Adipose tissue (tissue), 3 donors: ENCODE measurements at places on chromosomes 7 and 10. TPM values are rescaled to one million over a fixed set of nuclear protein-coding genes. Genes with fewer than 3 reads are reported as not detected.

The VENTX gene
- 0.28 TPM for polyA plus RNA-seq

The FRG2B gene
- not detected for polyA plus RNA-seq

The CLDN4 gene
- polyA plus RNA-seq, result 0.77 TPM

The EEPD1 gene
- 9.3 TPM for polyA plus RNA-seq

The PRSS2 gene
- polyA plus RNA-seq, result 49,551 TPM

The PRXL2A gene
- polyA plus RNA-seq, result 543 TPM

The ERVW-1 gene
- polyA plus RNA-seq, result not detected

The CNOT4 gene
- 7.6 TPM for polyA plus RNA-seq

The GHRHR gene
- polyA plus RNA-seq, result not detected

The LRMDA gene
- polyA plus RNA-seq, result 7.2 TPM

The TACR2 gene
- 0.34 TPM for polyA plus RNA-seq

The WEE2 gene
- polyA plus RNA-seq, result not detected

The RNF32 gene
- polyA plus RNA-seq, result 1.3 TPM

The MOGAT3 gene
- not detected for polyA plus RNA-seq

The LRRC18 gene
- not detected for polyA plus RNA-seq

The GPR15LG gene
- not detected for polyA plus RNA-seq

The BBIP1 gene
- 36.7 TPM for polyA plus RNA-seq

The ECHDC3 gene
- 49.4 TPM for polyA plus RNA-seq

The TUBB8 gene
- polyA plus RNA-seq, result not detected

The EN2 gene
- polyA plus RNA-seq, result 0.05 TPM

The DLG5 gene
- polyA plus RNA-seq, result 17.2 TPM

The CTAGE8 gene
- 1.0 TPM for polyA plus RNA-seq

The EMX2 gene
- polyA plus RNA-seq, result 1.1 TPM

The CYP2E1 gene
- 3.1 TPM for polyA plus RNA-seq

The TDRD1 gene
- 0.25 TPM for polyA plus RNA-seq

The TPST1 gene
- polyA plus RNA-seq, result 4.6 TPM

The SGCE gene
- 12.3 TPM for polyA plus RNA-seq

The NEUROD6 gene
- not detected for polyA plus RNA-seq
